ENCODE measurements at places on chromosomes 1 and 21.

- DNase-seq: no peak
These were observed 30.9 kb downstream of the TYW3 start for GRCh38 chr1:74763807-74764206.

DNA sequence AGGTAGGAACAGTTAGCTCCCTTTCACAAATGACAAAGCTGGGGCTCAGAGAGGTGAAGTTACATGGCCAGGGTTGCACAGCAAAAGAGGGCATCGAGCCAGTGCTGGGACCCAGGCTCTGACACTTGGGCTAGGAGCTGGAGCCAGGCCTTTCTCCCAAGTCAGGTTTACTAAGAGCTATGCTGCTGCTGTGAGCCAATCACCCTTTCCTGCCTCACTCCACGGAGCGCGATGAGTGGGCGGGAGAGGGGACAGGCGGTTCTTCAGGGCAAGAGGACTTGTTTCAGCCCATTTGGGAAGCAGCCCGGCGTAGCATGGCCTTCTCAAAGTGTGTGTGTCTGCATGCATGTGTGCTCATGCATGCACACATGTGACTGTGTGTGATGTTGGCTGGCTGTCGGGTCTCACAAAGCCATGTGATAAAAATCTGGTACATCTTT lies 10.6 kb downstream of the ID3 start:
- no peak for DNase-seq

- DNase-seq: no peak
These were observed 28.1 kb downstream of the SHISA4 start for GRCh38 chr1:201916649-201917249.

DNA sequence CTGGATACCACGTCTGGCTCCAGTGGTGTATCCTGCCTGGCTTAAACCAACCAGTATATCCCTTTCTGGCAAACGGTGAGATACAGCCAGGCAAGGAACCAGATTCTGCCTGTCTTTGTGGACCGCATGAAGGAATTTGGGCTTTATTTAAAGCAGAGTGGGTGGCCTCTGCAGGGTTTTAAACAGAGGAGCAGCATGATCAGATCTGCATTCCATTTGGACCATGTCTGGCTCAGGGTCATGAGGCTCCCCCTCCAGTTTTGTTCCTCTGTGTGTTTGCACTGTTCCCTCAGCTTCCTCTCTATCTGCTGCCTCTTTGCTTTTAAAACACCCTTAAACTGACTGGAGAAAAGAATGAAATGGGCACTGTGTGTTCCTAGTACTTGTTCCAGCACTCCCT lies 195.0 kb downstream of the GIPC2 start:
- no peak for DNase-seq

GRCh38 chr1:156592158-156592909 lies 758 bp downstream of the NAXE start:
- DNase-seq: no peak

DNA sequence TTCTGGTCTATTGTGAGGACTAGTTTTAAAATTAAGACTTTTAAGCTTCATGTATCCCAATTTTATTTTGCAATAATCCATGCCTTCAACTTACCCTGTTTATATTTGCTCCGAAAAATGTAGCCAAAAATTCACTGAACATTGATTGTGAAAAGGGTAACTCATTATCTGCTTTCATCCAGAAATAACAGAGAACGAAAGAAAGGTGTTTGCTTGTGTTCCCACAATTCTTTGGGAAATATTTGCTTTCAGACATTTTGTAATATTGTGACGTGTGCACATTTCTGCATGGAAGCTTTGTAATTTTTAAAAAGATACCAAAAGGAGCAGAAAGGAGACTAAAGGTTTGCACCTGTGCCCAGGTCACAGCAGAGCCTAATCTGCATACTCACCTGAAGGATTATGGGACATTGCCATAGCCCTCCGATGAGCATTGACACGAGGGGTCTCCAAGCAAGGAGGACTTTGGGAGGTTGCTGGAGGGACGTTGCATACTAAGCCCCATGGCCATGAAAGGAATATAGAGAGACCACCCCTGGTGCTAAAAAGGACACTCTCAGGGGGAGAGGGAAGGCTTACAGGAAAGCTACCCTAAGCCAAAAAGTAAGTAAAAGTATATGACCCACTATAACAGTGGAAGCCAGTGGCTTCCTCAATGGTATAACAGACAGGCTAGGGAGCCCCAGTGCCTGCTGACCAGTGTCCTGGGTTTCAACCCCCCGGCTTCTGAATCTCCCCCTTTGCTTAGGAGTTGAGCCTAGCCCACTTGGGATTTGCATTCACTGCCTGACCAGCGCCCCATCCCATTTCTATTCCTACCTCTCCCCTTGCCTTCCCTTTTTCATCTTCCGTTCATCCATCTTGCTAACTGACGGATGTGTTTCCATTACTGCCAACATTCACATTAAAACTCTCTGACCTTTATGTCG lies 148.6 kb upstream of the ZC3H12A start:
- DNase-seq: no peak

- DNase-seq: no peak
These were observed 9.9 kb upstream of the MAPKAPK2 start for GRCh38 chr1:206674745-206675175.

GRCh38 chr1:99456536-99456935 lies 189.4 kb upstream of the PALMD start:
- DNase-seq: no peak

DNA sequence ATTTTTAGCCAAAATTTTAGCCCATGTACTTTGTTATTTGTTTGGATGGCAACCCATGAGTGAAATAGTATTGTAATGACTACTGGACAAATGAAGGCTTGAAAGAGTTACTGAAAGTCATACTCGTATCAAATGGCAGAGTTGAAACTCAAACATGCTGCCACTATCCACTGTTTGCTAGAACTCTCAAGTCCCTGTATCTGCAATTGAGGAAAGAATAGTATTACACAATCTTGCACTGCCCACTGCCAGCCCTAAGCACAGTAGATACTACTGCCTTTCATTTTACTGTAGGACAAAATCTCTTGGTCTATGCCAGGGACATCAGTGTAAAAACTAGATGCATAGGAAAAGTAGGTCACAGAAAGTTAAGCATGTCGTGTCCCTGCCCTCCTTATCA lies 581.1 kb upstream of the PLXNA2 start:
- DNase-seq: no peak

- no peak for DNase-seq
These were observed 11.6 kb upstream of the HIPK1 start for GRCh38 chr1:113917400-113918082.

DNA sequence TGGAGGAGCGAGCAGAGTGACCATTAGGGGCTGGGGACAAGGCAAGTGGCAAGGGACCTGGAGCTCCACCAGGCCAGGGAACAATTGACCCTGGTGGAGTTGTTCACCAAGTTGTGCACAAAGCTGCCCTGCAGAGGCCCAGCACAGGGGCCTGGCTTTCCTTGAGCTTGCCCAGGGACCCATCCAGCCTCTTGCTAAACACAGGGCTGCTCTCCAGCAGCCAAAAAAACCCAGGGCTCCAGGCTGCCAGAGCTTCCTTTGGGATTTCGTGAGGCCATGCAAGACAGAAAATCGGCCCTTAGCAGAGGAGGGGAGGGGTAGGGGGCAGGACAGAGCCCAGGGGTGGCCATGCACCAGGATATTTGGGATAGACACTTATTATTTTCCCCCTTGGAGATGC lies 32.6 kb downstream of the LRP8 start:
- DNase-seq: no peak

DNA sequence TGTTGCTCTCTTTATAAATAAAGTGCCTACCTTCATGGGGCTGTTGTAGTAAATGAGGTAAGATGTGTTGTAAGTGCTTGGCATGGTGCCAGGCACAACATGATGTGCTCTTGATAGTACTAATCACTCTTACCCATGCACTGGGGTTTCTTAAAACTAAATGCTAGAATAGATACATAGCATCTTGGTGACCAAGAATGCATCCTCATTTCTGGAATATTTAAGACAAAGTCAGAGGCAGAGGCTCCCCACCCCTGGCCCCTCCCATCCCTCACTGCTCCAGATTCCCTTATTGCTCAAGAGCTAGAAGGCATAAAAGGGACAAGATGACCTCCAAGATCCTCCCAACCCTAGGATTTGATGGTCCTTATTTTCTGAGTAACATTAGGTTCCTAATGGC lies 61.3 kb downstream of the GLUL start:
- DNase-seq: no peak

GRCh38 chr1:150410582-150411101 lies 46.7 kb downstream of the RPRD2 start:
- DNase-seq: no peak

DNA sequence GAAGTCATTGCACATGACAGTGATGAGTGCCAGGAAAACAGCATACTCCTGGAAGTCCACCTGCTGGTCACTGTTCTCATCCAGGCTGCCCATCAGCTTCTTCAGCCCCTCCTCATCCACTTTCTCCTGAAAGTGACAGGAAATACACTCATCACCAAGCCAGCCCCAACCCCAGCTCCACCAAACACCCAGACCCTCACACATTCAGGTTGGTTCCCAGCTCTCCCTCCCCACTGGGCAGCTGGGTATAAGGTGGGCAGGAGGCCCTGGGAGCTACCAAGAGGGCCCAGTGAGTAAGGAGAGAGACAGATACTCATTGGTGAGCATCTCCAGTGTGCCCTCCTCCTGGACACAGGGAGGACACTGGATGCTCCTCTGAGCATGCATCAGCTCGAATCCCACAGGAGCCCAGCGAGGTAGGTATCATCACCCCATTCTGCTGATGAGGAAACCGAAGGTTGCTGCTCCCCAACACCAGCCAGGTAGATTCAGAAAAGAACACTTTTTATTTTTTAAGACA lies 4.1 kb downstream of the S100A2 start:
- DNase-seq: no peak

GRCh38 chr1:67708606-67709005 lies 23.6 kb downstream of the GADD45A start:
- no peak for DNase-seq

GRCh38 chr1:115726161-115726560 lies 42.4 kb downstream of the CASQ2 start:
- no peak for DNase-seq

DNA sequence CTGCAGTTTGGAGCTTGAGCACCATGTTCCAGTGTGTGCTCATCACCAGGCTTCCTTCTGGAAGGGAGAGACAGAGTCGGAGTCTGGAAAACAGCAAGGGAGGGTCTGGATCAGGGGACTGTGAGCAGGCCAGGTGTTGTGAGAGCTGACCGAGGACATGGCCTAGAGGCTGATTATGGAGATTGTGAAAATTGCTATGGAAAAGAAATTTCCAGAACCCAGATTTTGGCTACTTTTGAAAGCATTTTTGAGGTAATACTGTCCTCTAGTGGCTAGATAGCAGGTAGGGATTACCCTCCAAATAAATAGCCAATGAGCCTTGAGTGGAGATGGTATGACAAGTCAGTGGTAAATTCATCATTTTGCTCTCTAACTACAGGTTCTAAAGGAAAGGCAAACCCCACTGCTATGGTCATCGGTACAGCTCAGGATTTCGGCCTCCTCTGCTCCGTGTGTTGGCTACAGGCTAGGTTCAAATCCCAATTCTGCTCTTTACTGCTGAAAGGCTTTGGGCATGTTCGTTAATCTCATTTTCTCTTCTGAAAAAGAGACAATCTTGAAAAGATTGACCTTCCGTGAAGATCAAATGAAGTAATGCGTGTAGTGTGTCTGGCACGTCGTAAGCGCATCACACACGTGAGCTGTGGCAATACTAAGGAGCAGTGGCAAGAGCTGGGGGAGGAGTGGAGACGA lies 1.0 kb upstream of the HAO2 start:
- DNase-seq: no peak

- DNase-seq: no peak
These were observed 15.1 kb downstream of the FOXJ3 start for GRCh38 chr1:42319871-42320484.

- no peak for DNase-seq
These were observed 39.3 kb downstream of the TGFBR3 start for GRCh38 chr1:91846639-91847013.

DNA sequence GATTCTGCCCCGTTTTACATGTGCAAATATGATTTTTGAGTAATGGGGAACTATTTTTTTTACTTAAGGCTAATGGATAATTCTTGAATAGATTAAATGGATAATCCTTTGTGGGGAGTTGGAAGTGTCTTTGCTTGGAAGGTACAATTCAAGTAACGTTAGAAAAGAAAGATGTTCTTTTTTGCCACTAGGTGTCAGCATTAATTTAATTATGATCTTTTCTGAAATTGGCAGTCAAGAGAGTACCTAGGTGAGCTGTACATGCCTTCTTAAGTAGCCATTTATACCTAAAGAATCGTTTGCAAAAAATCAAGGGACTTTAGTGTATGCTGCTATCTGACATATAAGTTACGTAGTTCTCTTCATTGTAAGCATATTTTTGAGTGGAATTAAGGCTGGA lies 2.2 kb downstream of the FBXO28 start:
- no peak for DNase-seq

DNA sequence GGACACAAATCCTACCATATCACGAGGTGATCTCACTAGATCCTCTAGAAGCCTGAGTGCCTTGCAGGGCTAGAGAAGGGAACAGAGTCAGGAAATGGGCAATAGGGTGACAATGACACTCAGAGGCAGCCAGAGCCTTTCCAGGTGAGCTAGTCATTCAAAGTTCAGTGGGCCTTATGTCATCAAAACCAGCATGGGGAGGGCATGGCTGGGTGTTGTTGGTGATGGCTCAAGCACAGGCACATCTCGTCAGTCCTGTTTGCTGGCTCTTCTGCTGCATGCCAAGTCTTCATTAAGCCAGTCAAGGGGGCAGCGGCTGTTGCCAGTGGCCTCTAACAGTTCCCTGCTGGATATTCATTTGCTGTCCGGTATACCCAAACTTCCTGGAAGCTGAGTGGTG lies 99.6 kb upstream of the USP24 start:
- DNase-seq: no peak

DNA sequence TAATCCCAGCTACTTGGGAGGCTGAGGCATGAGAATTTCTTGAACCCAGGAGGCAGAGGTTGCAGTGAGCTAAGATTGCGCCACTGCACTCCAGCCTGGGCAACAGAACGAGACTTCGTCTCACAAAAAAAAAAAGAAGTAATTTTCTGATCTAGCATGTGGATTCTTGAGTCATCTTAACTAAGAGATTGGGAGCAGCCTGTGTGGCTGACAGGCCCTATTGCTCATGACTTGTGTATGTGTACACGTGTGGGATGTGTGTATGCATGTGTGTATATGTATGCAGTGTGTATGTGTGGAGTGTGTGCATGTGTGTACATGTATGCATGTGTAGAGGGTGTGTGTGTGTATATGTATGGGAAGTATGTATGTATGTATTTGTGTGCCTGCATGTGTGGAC lies 29.5 kb downstream of the DOP1B start:
- no peak for DNase-seq

- DNase-seq: no peak
These were observed 7.3 kb upstream of the LGR6 start for GRCh38 chr1:202186327-202186726.

Measured in urinary bladder (tissue), 4 donors.